Gastrocnemius medialis (tissue), 4 donors: ENCODE measurements at places on chromosomes 2 and 18. TPM values are rescaled to one million over a fixed set of nuclear protein-coding genes. Genes with fewer than 3 reads are reported as not detected.

Gene RIT2
- not detected for total RNA-seq

- no peak for DNase-seq
Measured at GRCh38 chr2:88601286-88601685, 26.0 kb downstream of the EIF2AK3 start.

- no peak for DNase-seq
Measured at GRCh38 chr2:43011158-43011491, 215.3 kb downstream of the ZFP36L2 start.

DNA sequence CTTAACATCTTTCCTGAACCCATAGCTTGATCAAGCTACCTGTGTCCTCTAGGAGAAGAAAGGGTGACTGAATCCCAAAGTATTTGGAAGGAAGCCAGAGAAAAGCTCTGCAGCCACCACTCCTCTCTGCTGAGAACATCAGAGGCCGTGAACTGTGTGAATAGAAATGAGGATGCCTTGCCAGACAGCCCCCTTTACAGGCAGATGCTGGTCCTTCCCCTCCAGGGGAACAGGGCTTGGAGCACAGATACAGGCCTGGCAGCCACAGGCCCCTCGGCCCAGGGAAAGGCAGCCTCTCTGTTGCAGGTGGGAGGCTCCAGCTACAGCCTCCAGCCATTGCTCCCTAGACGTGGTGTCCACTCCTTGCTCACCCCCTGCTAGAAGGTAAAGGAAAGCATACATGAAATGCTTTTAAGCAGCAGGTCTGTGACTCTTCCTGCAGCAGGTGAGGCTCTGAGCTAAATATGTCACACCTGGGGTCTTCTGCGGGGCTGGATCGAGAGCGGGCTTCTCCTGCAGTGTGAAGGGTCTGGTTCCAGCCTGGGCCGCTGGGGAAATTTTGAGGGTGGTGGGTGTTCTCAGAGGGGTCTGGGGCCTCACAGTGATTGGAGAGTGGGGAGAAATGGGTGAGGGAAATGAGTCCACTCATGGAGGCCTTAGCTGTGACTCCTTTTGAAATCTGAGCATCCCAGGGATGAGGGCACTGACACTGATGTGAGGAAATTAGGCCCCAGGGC lies 234.0 kb downstream of the KLHL29 start:
- DNase-seq: no peak

Gene STON1
- total RNA-seq: 2.6 TPM

Gene C2orf68
- 35.4 TPM for total RNA-seq

GRCh38 chr2:235841863-235842262 lies 326.3 kb downstream of the GBX2 start:
- no peak for DNase-seq

Gene FAM228A
- 0.39 TPM for total RNA-seq

- DNase-seq: no peak
Measured at GRCh38 chr2:163191372-163191771, 352.8 kb upstream of the KCNH7 start.

DNA sequence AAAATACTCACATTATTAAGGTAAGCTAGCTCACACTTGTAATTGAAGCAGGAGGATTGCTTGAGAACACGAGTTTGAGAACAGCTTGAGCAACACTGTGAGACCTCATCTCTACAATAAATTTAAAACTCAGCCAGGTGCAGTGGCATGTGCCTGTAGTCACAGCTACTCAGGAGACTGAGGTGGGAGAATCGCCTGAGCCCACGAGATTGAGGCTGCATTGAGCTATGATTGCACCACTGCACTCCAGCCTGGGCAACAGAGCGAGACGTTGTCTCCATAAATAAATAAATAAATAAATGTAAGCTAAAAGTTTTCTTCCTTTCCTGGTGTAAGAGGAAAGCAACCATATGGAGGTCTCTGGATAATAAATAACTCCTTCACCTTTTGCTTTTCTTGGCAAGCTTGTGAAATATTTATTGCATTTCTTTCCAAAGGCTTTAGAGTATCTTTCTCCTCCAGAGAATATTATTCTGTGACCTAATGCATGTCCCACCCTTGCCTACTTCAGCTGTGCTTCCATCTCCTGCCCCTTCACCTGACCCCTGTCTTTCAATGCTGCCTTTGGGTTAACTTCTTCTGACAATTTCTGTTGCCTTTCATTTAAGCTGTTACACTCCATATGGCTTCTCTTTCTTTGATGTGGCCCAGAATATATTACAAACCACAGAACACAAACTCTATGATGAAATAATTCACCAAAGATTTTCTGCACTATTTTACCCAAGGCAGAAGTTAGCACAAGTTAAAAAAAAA lies 280.7 kb upstream of the RND3 start:
- DNase-seq: no peak

- no peak for DNase-seq
Measured at GRCh38 chr2:64692401-64692800, 38.7 kb upstream of the SERTAD2 start.

DNA sequence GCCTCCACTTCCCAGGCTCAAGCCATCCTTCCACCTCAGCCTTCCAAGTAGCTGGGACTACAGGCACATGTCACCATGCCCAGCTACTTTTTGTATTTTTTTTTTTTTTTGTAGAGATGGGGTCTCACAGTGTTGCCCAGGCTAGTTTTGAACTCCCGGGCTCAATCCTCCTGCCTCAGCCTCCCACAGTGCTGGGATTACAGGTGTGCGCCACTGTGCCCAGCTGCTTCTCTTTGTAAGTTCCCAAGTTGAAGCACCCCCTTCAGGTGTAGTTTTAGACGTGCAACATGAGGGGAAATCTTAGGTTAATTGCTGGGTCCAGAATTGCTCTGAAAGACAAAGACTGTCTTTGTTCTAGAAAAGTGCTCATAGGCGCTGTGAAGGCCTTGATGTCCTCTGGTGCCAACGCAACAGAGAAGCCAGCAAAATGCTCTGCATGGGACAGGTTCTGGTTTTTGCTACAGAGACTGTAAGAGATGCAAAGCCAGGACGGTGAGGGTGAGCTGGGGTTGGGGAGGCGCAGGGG lies 46.6 kb downstream of the RRM2 start:
- no peak for DNase-seq

DNA sequence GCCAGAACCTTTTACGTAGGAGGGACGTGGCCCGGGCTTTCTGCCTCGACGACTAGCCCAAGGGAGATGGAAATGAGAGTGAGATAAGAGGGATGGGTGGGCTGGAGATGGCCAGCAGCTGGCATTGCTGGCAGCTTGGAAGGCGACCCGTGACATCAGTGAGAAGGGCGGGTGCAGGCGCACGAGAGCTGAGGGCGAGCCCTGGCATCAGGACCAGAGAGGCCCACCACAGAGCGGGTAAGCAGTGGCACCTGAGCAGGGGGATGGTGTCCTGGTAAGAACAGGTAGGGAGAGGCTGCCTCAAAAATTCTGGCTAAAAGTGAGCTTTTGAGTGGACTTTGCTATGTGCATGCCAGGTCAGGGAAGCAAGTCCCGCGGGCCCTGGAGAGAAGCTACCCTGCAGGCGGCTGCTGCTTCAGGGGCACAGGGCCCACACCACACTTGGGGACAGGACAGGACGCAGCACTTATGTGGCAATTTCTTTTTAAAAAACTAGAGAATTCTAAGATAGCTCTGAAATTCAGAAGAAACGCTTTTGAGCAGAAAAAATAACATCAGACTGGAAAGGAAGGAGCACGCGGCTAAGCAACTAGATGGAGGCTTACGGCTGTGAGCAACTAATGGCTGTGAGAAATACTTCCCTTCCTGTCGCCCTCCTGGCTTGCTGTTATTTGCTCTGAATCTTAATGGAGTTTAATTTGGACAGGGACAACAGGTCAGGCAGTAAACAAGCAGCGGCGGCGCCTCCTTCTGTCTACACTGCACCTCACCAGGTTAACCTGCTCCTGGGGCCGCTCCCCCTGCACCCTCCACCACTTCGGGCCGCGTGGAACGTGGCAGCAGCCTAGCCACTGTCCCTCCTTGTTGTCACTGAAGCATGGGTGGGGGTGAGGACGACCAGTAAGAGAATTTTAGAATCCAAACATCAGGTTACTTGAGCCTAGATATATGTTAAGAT lies 20.5 kb downstream of the THAP4 start:
- no peak for DNase-seq

DNA sequence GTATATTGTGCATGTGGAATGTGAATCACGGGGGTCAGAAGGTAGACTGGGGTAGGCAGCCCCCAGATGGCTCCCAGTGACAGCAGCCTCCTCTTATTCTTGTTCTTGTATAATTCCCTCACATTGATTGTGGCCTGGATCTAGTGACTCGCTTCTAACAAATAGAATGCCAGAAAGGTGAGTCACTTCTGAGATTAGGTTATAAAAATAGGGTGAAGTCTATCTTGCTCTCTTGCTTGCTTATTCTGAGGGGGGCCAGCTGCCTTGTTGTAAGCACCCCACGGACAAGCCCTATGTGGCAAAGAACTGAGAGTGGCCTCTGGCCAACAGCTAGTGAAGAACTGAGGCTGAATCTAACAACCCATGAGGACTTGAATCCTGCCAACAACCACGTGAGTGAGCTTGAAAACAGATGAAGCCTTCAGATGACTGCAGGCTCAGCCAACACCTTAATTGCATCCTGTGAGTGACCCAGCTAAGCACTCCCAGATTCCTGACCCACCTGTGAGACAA lies 15.6 kb upstream of the RMND5A start:
- DNase-seq: peak; percentile 42

Gene KLHL41
- 3,010 TPM for total RNA-seq

GRCh38 chr2:161159456-161160225 lies 587 bp upstream of the TANK start:
- no peak for DNase-seq

GRCh38 chr2:48080534-48081316 lies 174.4 kb upstream of the FBXO11 start:
- no peak for DNase-seq

DNA sequence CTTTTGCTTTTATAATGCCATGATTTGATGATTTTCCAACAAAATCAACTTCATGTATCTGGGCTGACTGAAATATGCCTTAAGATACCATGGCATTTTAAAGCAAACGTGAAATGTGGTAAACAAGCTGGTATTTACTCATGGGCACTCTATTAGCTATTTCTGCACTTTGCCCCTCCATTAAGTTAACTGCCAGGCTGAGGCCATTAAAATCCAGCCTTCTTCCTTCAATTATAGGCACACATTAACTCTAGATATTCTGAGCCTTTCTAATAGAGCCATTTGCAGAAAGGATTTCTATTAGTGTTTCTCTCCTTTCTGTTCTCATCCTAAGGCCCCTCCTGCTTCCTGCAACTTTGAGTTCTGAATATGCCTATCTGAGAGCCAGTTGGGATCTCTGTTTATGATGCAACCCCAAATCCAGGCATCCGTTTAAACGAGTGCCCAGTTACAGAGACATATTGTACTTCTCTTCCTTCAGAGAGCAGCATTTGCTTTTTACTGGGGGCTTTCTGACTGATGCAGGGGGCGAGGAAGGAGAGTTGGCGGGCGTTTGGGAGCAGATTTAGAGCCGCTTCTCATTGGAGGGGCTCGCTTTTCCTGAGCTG lies 1.6 kb upstream of the KCNJ3 start:
- no peak for DNase-seq

DNA sequence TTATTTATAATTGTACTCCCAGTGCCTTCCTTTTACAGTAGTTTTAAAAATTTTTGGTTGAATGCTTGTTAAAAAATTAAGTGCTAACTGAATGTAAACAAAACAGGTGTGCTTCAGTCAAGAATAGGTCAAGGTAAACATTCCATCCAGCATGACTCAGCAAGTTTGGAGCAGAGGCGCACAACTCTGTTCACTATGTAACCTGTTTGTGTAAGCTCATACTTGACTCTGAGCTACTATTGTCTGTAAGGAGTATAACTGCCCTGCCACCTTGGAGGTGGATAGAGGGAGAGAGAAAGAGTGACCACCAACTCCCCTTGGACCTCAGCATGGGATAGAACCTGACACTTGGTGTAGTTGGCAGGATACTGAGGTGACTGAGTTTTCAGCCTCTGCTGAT lies 207.4 kb upstream of the SYT4 start:
- DNase-seq: no peak

DNA sequence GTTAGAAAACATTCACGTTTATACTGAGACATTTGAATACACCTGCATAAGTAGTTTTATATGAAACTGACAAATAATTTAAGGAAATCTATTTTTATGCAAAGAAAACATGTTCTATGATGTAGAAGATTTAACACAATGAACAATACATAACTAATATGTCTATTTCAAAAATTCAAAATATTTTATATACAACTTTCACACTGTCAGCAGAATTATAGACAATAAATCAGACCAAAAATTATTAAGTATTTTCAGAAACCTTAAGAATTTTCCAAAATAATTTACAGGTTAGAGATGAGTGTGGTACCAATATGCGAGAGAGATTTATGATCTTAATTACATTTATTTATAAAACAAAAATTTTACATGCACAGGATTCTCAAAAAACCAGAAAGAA lies 1561.0 kb upstream of the ZEB2 start:
- DNase-seq: no peak

GRCh38 chr18:39030124-39030655 lies 1464.6 kb upstream of the CELF4 start:
- DNase-seq: no peak

Gene MSTN
- 1.3 TPM for total RNA-seq

Gene SERPINB12
- not detected for total RNA-seq

Gene LYPD6B
- total RNA-seq: not detected

DNA sequence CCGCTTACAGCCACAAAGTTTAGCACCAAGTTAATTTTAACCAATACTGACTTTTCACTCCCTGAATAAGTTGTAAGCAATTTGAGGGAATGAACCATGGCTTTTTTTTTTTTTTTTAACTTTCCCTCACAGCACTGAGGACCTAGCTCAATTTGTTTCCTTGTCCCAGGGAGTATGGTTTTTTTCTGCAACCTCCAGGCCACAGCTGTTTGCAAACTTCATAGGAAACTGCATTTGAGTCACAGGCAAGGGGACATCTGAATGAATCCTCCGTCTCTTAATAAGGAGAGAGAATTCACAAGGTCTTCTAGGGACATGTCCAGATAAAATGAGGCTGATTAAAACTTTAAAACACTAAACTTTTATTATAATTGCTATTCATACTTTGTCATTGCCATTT lies 181.5 kb downstream of the GFPT1 start:
- DNase-seq: no peak

Gene PDE11A
- 16.2 TPM for total RNA-seq

DNA sequence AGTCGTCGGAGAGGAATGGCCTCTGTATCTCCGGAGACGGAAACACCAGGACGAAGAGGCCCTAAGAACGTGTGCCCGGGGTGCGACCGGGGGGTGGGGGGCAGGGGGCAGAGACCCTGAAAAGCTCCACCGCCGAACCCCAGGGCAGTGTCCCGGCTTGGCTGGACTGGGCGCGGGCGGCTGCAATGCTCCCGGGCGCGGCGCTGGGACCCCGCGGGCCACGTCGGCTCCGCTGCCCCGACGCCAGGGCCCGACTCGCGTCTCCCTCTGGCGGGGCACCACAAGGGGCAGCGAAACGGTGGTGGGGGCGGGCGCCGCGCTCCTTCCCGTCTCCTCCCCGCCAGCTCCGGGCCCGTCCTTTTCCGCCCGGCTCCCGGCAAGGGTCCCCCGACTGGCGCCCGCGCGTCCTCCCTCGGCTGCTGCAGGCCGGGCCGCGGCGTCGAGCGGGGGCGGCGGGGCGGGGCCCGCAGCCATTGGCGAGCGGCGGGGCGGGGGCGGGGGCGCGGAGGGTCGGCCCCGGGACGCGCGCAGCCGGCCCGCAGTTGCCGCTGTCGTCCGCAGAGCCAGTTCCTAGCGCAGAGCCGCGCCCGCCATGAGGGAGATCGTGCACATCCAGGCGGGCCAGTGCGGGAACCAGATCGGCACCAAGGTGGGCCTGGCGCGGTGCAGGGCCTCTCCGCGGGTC lies at the start of gene TUBB6:
TSS of gene TUBB6 (plus strand) at position 541 of the 685 bp plus-strand sequence. CDS start at position 593, 52 bp downstream.
- DNase-seq: peak; percentile 27

Gene FAM237A
- total RNA-seq: not detected

Gene PCARE
- total RNA-seq: 0.36 TPM

GRCh38 chr18:68919900-68920299 lies 122.0 kb downstream of the CCDC102B start:
- no peak for DNase-seq

GRCh38 chr18:50917021-50917420 lies 38.1 kb downstream of the ME2 start:
- DNase-seq: no peak
